ENCODE measurements at places on chromosomes 12 and 14.

GRCh38 chr12:98149270-98149669 lies 366.1 kb upstream of the TMPO start:
- no peak for DNase-seq

- DNase-seq, result no peak
These were observed 212.7 kb downstream of the ERC1 start for GRCh38 chr12:1203735-1204019.

DNA sequence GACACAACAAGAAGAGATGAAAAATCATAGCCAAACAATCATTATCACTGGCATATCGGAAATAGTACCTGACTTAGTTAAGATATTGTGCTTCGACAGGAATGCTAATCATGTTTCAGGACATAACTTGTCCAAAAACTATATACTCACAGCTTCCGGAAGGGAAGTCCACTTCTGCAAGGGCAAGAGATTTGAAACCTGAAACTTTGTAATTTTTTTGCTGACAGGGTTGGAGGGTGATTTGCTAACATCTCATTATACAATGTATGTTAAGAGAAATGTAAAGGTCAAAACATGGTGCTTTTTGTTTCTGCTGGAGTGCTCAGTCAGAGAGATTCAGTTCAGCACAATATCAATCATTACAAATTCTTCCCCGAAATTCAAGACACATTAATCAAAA lies 200.3 kb downstream of the CNTN1 start:
- no peak for DNase-seq

GRCh38 chr12:67519484-67520433 lies 128.8 kb upstream of the DYRK2 start:
- DNase-seq, result peak; percentile 20

DNA sequence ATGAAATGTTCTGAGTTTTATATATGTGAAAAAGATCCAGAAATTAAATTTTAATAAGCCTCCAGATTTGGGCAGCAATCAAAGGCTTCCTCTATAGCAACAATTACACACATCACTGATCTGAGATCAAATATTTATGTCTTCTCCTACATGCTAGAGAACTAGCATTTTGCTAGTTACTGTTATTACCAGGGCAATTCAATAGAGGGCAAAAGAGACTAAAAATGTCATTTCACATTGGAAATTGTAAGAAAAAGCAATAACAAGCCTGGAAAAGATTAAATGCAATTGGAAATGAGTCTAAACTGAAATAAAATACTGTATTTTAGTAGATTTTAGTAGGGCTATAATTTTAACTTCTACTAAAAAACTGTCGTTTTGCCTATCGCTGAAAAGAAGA lies 32.6 kb upstream of the ANO6 start:
- DNase-seq, result no peak

Data from neuronal stem cell (in vitro differentiated cells).